NCI-H2029 treated with DMSO at 0.1 percent for 48 hours (cell line): ENCODE measurements at places on chromosomes 7 and 10.

- DNase-seq, result no peak
Measured at GRCh38 chr10:123518765-123519164, 147.4 kb upstream of the GPR26 start.

- DNase-seq, result no peak
Measured at GRCh38 chr10:105952153-105952552, 1212.4 kb downstream of the SORCS1 start.

- no peak for DNase-seq
Measured at GRCh38 chr10:122549636-122550035, 10.9 kb upstream of the DMBT1 start.

GRCh38 chr10:5565671-5566581, 41.2 kb downstream of the CALML3 start:
- DNase-seq, result no peak

DNA sequence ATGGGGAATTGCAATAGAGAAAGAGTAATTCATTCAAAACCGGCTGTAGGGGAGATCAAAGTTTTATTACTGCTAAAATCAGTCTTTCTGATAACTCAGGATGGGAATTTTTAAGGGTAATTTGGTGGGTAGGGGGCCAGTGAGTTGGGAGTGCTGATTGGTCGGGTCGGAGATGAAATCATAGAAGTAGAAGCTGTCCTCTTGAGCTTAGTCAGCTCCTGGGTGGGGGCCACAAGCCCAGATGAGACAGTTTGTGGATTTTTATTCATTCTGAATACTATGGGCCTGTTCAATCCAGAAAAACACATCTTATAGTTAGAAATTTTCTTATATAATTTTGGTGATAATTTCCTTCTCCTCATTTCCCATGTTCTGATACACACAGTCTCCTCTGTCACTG, 25.4 kb downstream of the CALD1 start:
- DNase-seq, result no peak

DNA sequence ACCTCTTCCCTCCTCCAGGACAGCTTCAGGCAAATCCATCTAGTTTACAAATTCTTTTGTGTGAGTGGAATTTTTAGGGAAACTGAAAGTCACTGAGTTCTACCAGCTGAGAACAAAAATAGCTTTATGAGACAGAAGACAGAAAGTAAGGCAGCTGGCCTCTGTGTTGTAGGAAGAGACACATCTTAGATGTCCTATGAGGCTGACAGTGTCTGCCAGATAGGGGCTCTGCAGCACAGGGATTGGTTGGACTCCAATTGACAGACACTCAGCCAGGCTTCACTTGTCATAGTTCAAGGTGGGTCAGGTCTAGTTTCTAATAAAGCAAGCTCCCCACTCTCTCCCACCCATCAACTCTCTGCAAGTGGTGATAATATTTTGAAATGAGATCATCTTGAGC, 574.9 kb downstream of the CCSER2 start:
- no peak for DNase-seq

DNA sequence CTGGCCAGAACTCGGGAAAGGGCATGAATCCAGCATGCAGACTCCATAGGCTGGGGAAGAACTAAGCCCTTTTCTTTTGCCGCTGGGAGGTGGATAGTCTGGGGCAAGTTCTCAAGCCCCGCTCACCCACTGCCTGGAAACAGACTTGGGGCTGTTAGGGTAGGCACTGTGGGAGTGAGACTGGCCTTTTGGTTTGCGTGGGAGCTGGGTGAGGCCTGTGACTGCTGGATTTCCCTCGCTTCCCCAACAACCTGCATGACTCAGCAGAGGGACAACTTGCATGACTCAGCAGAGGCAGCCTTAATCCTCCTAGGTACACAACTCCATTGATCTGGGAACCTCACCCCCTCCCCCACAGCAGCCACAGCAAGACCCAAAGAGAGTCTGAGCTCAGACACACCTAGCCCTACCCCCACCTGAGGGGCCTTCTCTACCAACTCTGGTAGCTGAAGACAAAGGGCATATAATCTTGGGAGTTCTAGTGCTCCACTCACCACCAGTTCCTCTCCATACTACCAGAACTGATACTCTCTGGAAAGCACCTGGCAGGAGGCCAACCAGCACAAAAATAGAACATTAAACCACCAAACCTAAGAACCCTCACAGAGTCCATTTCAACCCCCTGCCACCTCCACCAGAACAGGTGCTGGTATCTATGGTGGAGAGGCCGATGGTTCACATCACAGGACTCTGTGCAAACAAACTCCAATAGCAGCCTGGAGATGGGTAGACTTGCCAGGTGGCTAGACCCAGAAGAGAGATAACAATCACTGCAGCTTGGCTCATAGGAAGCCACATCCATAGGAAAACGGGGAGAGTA, 81.4 kb upstream of the LAMB4 start:
- DNase-seq, result peak; percentile 86

GRCh38 chr10:33252794-33253203, 81.7 kb downstream of the NRP1 start:
- no peak for DNase-seq

- no peak for DNase-seq
Measured at GRCh38 chr10:23439961-23440889, 1.4 kb downstream of the OTUD1 start.

- DNase-seq, result no peak
Measured at GRCh38 chr10:104589871-104590270, 51.2 kb upstream of the SORCS3 start.

DNA sequence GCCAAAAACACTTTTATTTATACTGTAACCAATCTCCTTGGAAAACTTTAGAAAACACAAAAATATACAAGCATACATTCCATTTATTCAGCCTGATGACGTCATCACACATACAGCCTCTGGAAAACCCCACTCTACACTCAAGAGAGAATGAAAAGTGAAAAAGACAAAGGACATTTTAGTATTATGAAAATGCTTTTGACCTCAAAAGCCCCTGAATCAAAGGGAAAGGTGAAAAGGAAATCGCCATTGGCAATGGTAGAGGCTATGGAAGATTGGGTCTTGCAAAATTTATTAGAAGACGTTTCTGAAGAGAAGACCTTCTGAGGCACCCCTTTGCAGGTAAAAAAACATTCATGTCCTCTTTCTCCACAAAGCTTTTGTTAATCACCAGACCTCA, 82.9 kb upstream of the STRIP2 start:
- no peak for DNase-seq

GRCh38 chr7:51226916-51227535, 89.6 kb downstream of the COBL start:
- no peak for DNase-seq

DNA sequence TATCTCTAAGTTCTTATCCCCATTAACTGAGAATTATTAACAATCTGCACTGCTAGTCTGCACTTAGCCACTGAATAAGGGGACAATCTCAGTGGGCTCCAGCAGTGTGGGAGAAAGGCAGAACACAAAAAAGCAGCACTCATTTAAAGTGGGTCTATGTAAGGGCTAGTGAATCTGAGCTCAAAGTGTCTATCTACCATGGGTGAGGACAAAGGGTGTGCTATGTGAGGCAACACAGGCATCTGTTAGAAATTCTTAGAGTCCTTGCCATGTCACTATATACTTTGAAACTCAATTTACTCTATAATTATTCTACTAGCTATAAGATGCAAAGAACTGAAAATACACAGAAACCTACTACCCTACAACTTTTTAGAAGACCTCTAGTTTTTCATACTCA, 135.8 kb upstream of the TMEM168 start:
- no peak for DNase-seq

DNA sequence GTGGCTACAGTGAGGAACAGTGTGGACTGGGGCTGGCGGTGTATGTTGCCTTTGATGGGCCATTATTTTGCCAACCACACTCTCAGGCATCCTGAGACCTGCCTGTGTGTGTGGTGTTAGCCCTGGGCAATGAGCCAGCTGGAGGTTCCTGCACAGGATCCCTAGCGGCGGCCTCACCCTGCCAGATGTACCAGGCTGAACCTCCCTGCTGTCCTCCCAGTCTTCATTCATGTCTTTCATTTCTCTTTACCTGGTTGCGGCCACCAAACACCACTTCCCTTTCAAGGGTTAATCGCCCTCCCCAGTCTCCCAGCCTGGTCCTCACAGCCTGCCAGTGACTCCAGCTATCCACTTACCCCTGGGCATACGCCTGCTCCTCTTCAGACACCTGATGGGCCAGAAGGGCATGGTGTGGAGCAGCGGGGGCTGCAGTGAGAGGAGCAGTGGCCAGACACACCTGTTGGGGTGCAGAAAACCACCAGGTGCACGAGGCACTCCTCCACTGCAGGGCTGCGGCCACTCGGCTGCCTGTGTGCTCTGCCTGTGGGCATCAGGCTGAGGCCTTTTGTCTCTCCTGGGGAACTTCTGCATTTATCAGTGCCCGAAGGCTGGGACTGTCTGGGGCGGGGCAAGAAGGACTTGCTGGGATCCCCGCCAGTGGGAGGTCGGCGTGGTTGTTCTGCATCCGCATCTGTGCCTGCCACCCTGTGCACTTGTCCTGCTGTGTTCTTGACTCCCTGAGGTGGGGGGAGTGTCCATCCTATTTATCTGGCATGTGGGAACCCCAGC, 111.6 kb downstream of the ARHGAP22 start:
- DNase-seq, result no peak

DNA sequence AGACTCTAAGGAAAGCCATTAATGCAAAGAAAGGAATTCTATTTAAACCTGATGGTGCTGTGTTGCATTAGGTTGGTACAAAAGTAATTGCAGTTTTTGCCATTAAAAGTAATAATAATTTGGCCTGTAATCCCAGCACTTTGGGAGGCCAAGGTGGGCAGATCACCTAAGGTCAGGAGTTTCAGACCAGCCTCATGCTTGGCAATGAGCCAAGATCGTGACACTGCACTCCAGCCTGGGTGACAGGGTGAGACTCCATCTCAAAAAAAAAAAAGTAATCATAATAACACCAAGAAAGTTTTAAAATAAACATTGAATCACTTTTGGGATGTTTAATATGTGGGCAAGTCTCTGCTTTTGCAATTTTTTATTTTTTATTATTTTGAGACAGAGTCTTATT, 107.3 kb upstream of the FRMD4A start:
- no peak for DNase-seq

DNA sequence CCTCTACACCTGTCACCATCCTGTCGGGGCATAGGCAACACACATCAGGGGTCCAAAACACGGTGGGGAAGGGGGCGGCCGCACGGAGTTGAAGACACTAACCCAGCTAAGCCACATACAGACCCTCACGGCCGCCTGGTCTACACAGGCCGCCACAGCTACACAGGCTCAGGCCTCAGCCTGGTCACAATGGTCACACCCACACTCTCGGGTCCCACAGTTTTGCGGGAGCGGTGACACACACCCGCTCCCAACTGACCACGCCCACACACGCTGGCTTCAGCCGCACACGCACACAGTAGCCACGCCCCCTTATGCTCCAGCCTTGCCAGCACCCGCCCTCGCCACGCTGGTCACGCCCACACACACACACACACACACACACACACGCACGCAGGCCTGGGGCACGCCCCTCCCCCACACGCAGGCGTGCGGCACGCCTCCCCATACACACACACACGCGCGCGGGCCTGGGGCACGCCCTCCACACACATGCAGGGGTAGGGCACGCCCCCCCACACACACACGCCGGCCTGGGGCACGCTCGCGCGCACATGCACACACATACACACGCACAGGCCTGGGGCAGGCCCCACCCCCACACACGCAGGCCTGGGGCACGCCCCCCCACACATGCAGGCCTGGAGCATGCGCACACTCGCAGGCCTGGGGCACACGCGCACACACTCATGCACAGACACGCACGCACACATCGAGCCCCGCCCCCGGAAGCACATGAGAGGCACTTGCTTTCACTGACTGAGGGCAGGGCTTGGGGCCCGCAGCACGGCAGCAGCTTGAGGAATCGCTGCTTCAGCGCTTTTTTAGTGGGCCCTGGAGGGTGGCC, 12.3 kb upstream of the OGA start:
- peak; percentile 39 for DNase-seq

DNA sequence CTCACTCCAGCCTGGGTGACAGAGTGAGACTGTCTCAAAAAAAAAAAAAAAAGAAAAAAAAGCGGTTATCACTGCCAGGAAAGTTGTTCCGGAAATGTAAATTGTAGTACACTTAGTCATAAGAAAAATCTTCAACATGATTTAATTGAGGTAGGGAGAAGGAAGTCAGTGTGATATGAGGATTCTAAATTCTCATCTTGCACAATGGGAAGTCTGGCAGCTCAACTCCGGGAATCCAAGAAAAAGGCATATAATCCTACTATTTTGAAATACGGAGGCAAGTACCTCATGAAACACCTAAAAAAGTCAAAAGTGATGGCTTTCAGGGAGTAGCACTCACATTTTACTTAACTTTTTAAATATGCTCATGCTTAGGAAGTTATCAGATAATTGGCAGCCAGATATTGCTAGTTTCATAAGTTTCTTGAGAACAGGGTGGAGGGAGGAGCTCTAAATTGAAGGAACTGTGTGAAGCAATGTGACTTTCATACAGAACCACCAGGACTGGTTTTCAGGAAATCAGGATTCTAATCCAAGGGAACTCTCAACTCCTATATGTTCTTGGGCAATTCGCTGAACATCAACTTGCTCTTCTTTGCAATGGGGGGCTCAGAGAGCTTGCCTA, 2.7 kb upstream of the C7orf25 start:
- DNase-seq, result no peak

- DNase-seq, result no peak
Measured at GRCh38 chr10:121899727-121900126, 28.1 kb downstream of the ATE1 start.

DNA sequence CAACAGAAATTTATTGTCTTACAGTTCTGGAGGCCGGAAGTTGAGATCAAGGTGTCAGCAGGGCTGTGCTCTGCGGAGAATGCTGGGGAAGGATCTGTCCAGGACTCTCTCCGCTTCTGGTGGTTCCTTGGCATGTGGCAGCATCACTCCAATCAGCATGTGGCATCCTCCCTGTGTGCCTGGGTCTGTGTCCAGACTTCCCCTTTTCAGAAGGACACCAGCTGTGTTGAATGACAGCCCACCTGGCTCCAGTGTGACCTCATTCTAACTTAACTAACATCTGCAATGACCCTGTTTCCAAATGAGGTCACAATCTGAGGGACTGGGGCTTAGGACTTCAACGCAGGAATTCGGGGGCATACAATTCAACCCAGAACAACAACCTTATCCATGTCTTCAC, 141.9 kb downstream of the BMS1 start:
- no peak for DNase-seq

DNA sequence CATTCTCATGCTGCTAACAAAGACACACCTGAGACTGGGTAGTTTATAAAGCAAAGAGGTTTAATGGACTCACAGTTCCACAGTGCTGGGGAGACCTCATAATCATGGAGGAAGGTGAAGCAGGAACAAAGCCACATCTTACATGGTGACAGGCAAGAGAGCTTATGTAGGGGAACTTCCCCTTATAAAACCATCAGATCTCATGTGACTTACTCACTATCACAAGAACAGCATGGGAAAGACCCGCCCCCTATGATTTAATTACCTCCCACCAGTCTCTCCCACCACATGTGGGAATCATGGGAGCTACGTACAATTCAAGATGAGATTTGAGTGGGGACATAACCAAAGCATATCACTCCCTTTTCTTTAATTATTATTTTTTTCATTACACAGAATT, 16.6 kb downstream of the COL28A1 start:
- no peak for DNase-seq
